Suppressor macrophage (primary cell): ENCODE measurements at places on chromosomes 5 and 9.

- DNase-seq, result no peak
Measured at GRCh38 chr9:12776513-12777055, 1.8 kb downstream of the LURAP1L start.

GRCh38 chr9:121837113-121837961, 185.9 kb downstream of the DAB2IP start:
- DNase-seq, result no peak

DNA sequence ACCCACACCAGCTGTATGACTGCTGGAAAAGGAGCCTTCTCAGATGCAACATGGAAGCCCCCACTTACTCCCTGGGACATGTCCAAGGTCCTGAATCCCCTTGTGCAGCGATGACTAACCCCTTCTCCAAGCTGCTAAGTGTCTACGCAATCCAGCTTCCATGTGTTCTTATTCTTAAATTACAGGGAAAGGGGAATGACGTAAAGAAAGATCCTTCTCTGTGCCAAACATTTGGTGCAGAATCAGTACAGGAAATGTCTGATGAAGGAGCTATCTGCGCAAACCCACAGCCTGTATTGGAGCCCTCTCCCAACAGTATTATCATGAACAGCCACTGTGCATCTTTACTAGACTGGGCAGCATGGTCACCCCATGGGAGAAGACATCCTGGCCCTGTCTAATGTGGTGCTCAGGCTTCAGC, 183.2 kb downstream of the FRMD3 start:
- no peak for DNase-seq

DNA sequence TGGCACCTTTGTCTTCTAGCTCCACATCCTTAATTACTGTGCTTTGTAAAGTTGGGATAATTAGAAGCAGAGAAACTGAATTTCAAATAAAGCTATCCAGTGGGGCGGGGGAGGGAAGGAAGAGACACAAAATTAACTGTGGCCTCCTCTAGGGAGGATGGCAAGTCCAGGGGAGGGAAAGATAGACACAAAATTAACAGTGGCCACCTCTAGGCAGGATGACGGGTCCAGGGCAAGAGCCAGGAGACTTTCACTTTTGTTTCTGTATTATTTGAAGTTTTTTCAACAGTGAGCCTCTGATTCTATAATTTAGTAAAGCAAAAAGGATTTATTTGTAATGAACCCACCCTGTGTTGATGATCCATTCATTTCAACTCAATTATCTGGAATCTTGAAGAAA, 335.9 kb downstream of the MSX2 start:
- no peak for DNase-seq

GRCh38 chr5:116626272-116626723, 51.7 kb upstream of the SEMA6A start:
- peak; percentile 57 for DNase-seq

DNA sequence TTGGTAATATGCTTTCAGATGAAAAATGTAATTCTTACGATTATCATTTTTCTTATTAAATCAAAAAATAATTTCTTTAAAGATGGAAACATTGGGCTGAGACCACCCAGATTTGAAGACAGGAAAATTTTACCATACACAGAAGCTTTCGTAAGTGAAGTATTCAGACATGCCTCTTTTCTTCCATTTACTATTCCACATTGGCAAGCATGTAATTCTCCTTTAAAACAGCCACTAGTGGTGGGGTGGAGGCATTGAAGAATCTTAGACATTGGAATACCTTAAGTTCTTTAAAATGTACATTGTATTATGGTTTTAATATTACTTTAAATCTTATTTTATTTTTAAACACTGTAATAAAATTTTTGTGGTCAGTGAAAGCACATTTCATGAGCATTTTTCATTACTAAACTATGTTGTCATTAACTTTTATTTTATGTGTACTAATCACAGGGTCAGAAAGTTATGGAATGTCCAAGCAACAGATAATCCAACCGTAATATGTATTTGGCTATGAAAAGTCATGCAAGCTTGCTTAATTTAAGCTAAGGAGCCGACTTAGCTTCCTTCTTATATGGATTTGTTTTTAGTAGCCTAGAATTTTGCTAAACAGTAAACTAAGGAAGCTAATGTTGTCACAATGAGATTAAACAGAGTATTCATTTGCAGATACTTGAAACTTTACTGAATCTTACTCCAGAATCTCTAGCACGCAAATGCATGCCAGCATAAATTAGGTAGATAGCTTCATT, 97.4 kb upstream of the ALDH1A1 start:
- no peak for DNase-seq

- peak; percentile 16 for DNase-seq
Measured at GRCh38 chr9:129702589-129703520, 37.4 kb downstream of the PRRX2 start.

- peak; percentile 8 for DNase-seq
Measured at GRCh38 chr5:175728885-175729828, 71.3 kb downstream of the HRH2 start.

GRCh38 chr9:130193531-130194377, 21.6 kb downstream of the NCS1 start:
- no peak for DNase-seq

DNA sequence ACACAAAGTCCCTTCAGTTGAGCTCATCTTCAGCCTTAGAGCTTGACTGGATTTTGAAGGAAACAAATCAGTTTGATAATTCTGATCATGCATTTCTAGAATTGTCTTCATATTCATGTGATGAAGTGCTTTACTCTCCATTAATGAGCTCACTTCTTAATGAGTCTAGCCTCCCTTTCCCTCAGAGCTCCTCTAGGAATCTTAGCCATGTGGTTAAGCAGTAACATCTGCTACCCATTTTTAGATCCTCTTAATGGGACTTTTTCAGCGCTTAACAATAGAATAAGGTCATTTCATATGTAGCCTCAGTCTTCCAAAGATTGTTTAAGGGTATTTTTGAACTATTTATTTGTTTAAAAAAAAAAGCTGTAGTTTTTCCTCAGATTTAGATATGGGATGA, 36.9 kb upstream of the LURAP1L start:
- DNase-seq, result no peak
